Adrenal gland (tissue), 19 donors: ENCODE measurements at places on chromosomes 13 and 19. TPM values are rescaled to one million over a fixed set of nuclear protein-coding genes. Genes with fewer than 3 reads are reported as not detected.

- H3K4me3 ChIP-seq = peak overlapping the region; percentile 67
- H3K27ac ChIP-seq = peak overlapping the region; percentile 97
- peaks cover 14% of the 10 kb centered on the region for H3K4me1 ChIP-seq
- peaks cover 3% of the 10 kb centered on the region for H3K36me3 ChIP-seq
- no peak for DNase-seq
Observed at GRCh38 chr19:34732612-34733211, 1.3 kb upstream of the ZNF181 start.

Gene ZNF491
- total RNA-seq = 3.7 TPM

Gene IGSF23
- total RNA-seq = not detected

DNA sequence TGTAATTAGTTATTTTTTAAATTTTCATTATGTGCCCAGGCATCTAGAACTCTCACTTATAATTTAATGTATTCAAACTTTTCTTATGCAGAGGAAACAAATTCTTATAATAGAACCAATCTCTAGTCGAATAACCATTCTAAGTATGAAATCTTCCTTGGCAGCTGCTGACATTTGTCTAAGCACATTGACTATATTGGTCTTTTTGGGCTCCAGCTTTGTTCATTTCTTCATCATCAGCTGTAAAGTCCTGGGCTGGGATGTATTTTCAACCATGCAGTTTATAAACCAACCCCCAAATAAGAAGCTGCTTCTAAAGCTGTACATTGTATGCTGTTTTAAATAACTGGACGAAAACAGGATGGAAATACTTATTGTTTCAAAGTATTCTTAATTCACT is 2.3 kb upstream of the MICU2 start:
- DNase-seq = no peak
- no peaks in the 10 kb centered on the region for H3K36me3 ChIP-seq
- peaks cover 2% of the 10 kb centered on the region for H3K27me3 ChIP-seq
- H3K4me3 ChIP-seq = no peak overlapping the region

Gene CASP14
- total RNA-seq = not detected

Gene SUGP1
- 36.9 TPM for total RNA-seq

GRCh38 chr13:97211300-97211699 is 10.8 kb upstream of the MBNL2 start:
- H3K36me3 ChIP-seq = no peaks in the 10 kb centered on the region
- no peak for DNase-seq
- no peak overlapping the region for H3K4me3 ChIP-seq
- H3K27ac ChIP-seq = no peak overlapping the region
- no peaks in the 10 kb centered on the region for H3K27me3 ChIP-seq
- H3K4me1 ChIP-seq = no peaks in the 10 kb centered on the region

DNA sequence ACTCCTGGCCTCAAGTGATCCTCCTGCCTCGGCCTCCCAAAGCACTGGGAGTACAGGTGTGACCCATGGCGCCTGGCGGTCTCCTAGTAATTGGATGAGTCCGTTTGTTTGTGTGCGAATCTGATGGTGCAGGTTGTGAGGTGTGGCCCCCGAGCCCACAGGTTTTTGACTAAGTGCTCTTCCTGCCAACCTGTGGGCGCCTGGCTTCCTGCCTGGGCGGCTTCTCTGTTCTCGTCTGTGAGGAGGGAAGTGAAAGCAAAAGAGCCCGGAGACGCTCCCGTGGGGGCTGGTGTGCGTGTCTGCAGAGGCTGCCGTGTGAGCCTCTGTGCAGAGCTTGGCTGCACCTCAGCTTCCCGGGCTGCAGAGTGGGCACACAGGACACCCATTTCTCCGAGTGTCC is 10.0 kb downstream of the ARHGAP45 start:
- peak; percentile 60 for DNase-seq
- H3K4me3 ChIP-seq = no peak overlapping the region
- H3K36me3 ChIP-seq = no peaks in the 10 kb centered on the region
- H3K27ac ChIP-seq = no peak overlapping the region

DNA sequence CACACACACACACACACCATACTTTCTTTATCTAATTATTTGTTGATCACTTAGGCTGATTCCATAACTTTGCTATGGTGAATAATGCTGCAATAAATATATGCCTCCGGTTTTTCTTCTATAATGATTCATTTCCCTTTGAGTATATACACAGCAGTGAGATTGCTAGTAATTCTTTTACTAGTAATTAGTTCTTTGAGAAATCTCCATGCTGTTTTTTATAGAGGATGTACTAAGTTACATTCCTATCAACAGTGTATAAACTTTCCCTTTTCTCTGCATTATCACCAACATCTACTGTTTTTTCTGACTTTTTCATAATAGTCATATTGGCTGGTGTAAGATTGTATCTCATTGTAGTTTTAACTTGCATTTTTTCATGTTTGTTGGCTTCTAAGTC is 1405.1 kb downstream of the PCDH9 start:
- H3K27me3 ChIP-seq = no peaks in the 10 kb centered on the region
- no peak for DNase-seq
- no peaks in the 10 kb centered on the region for H3K36me3 ChIP-seq

Gene BAX
- total RNA-seq = 18.1 TPM

DNA sequence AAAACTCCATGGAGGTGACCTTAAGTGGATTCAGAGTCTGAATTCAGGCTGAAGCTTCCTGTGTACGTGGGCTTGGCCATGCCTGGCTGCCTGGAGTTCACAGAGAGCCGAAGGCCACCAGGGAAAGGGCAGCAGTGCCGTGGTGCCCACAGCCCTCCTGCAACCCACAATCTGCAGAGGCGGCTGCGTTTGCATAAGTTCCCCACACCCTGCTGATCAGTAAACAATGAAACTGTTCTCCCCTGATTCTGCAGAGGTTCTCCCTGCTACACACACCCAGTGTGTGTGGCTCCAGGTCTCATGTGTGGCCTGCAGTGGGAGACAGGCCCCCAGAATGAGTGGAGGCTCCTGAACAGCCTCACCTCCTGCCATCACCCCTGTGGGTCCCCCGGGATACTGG is 126.9 kb upstream of the SLC7A1 start:
- H3K36me3 ChIP-seq = no peaks in the 10 kb centered on the region
- H3K4me3 ChIP-seq = no peak overlapping the region
- no peaks in the 10 kb centered on the region for H3K4me1 ChIP-seq

DNA sequence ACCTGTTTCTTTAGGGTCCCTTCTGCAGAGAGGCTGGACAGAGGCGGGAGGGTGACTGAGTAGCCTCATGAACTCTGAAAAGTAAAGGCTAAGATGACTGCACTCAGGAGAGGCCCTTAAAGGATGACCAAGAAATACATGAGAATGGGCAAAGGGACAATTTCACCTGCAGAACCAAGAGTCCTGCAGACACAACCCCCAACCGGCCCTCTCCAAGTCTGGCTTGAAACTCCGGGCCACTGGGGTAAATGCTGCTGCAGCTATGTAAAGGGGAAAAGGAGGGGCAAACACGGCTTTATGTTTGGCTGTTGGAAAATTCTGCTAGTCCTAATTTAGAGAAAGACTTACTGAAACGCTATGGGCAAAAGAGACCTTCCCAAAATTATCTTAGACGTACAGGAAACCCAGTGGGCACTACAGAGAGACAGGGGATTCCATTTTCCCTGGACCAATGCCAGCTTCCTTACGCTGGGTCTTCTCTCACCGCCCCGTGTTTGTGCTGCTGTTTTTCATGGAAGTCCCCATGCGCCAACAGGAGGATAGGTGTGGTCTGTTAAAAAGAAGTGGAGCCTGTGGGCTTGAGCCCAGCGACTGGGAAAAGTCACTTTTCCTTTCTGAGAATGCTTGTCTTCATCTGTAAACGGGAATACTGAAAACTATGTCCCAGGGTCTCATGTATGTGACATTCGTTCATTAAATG is 10.6 kb downstream of the COL4A2 start:
- no peaks in the 10 kb centered on the region for H3K27me3 ChIP-seq
- no peak overlapping the region for H3K27ac ChIP-seq
- no peak overlapping the region for H3K4me3 ChIP-seq
- H3K4me1 ChIP-seq = no peaks in the 10 kb centered on the region
